HCT116 (cell line): ENCODE measurements at places on chromosomes 7 and 10.

- no peak for DNase-seq
Measured at GRCh38 chr7:147432576-147432975, 1158.0 kb upstream of the C7orf33 start.

DNA sequence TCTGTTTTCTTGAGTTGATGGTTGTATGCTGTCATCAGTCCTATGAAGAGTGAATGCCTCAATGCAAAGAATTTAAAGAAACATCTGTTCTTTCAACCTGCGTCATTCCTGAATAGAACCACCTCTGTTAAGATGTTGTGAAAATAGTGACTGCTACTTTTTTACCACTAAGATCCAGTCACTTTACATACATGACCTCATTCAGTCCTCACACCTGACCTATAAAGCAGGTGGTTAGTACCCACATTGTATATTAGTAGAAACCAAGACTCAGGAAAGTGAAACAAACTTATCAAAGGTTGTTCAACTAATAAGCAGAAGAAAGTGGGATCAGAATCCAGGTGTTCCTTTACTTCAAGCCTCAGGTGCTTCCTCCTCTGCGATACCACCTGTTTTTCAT lies 64.8 kb downstream of the ITGB8 start:
- no peak for DNase-seq

- DNase-seq: no peak
Measured at GRCh38 chr10:108374991-108375390, 1210.5 kb upstream of the SORCS1 start.

GRCh38 chr7:23247603-23248335 lies 1.2 kb downstream of the GPNMB start:
- DNase-seq: no peak

- DNase-seq: no peak
Measured at GRCh38 chr10:24451325-24451820, 242.4 kb downstream of the KIAA1217 start.
